CD4-positive, alpha-beta memory T cell (primary cell): ENCODE measurements at places on chromosomes 2 and 18. TPM values are rescaled to one million over a fixed set of nuclear protein-coding genes. Genes with fewer than 3 reads are reported as not detected.

IWS1 gene
- 55.2 TPM for total RNA-seq

BUB1 gene
- 1.7 TPM for total RNA-seq

RAB12 gene
- total RNA-seq, result 20.7 TPM

ZNF396 gene
- total RNA-seq, result 7.3 TPM

SLC38A11 gene
- not detected for total RNA-seq

DNA sequence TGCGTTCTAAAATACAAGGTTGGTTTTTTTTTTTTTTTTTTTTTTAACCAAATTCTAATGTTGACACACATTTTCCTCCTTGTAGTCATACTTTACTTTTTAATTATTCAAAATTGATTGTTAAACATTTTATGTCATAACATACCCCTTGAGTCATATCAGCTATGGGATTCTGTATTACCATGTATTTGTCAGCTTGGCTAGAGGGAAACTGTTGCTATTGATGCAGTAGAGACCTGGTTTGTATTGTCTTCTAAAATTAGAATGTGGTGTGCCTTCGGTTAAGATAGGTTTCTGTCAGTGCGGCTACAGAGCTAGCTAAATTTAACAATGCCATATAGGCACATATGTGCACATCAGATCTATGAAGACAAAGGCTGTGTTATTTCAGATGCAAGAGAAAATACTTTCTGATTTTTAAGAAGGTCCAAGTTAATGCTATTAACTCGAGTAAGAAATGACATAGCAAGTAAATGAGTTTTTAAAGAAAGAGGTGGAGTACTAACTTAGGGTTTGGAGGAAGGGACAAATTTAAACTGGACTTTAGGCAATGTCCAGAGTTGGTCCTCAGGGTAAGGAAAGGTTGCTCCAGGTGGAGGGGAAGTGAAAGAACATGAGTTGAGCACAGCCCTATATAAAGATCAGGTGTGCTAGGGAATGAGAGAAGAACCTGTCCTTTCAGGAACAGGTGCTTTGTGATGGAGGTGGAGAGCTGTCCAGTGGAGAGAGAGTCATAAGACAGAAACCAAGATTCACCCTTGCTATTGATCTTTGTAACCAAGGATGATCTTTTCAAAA lies 152.3 kb downstream of the PRPF40A start:
- DNase-seq, result no peak

DNA sequence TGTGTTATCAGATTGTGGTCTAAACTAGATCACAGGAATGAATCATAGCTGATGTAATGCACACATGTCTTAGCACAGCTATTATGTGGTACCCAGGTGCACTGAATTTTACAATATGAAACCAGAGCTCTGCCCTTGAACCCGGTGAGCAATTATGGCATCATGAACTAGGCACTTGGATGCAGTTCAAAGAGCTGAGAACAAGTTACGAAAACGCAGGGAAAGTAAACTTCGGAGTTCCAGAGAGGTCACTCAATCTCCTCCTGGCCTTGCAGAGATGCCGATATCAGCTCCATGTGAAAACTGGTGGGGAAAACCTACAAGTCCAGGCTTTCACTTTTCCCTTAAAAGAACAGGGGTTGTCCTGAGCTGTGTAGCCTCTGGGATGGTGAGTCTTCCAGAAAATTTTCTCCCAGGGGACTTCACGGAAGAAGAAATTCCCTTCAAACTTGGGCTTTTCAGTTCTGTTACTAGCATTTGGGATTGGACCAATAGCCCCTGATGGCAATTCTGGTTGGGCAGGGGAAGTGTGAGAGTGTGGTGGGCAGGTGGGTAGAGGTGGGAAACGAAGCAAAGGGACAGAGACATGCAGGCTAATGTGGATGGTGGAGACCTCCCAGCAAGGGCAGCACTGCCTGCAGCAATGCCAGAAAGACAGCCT lies 71.1 kb upstream of the SH3BP4 start:
- DNase-seq, result no peak

- no peak for DNase-seq
Measured at GRCh38 chr2:54520687-54521086, 64.6 kb downstream of the SPTBN1 start.

GRCh38 chr2:54957321-54957999 lies 92.8 kb downstream of the RTN4 start:
- DNase-seq, result no peak

- no peak for DNase-seq
Measured at GRCh38 chr2:109350526-109350925, 221.5 kb downstream of the SH3RF3 start.

DNA sequence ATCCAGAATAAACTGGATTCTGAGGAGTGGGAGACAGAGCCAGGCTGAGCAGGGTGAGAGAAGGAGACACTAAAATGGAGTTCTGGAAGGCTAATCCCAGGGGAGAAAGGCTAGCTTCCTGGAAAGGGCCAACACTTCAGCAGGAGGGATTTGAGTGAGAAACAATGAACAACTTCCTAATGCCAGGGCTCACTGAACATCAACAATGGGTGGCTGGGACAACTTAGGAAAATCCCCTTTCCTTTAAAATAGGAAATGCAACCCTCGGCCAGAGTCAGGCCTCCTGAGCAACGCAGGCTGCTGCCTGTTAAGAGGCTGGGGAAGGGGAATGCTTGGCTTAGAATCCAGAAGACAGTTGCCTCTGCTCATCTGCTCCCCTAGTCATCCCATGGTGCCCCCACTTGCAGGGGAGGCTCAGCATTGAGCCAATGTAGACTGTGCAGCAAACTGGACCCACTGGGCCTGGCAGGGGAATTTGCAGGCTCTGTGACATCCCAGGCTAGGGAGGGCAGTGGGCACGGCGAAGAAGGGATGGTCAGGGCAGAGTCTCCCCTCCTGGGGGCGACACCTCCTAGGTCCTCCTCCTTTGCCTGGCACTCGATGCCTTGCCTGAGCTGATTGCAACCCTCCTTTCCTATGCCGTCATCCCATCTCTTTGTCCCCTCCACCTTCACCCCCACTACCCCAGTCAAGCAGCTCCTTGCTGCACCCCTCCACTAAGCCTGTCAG lies 182.5 kb downstream of the TNS1 start:
- no peak for DNase-seq
